ENCODE measurements at places on chromosomes 16 and 17.

DNA sequence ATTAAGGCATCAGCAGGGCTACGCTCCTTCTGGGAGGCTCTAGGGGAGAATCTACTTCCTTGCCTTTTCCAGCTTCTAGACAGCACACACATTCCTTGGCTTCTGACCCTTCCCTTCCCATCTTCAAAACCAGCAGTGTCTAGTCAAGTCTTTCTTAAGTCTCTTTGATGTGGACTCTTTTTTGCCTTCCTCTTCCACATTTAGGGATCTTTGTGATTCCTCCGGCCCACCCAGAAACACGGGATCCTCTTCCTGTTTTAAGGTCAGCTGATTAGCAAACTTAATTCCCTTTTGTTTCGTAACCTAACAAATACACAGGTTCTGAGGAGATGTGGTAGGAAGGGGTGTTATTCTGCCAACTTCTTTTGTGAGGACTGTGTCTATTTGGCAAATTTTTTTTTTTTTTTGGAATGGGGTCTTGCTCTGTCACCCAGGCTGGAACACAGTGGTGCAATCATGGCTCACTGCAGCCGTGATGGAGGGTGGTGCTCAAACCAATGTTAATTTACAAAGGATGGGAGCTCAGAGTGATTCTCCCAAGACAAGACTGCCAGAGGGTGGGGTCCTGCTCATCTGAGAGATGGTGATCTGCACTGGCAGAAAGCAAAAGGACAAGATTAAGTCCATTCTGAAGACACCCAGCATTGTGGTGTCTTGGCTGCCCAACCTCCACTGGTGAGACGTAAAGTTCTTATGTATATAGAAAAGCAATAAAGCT, 14.7 kb downstream of the KNOP1 start:
- no peak for DNase-seq

GRCh38 chr16:89129378-89129777, 35.7 kb downstream of the ACSF3 start:
- DNase-seq: no peak

GRCh38 chr16:47586121-47586520, 125.0 kb downstream of the PHKB start:
- no peak for DNase-seq

DNA sequence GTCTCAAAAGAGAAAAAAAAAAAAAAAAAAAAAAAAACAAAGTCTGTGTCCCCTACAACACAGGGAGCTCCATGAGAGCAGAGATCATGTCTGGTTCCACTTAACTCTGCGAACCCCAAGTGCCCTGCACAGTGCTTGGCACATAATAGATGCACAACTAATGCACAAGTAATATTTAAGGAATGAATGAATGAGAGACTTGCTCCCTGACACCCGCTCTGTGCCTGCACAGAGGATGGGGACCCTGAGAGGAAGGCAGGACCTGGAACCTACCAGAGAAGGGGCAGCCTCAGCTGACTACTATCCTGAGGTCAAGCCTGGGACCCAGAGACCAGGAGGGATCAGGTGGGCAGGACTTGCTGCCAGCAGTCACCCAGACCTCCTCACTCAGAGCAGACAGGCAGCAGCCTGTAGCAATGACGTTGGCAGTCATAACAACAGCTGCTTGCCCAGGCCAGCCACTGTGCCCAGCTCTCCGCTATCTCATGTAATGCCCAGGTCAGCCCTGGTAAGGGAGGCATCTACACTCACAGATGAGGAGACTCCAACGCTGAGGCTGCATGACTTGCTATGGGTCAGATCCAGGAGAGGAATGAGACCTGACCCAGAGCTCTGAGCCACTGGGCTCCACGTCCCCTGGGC, 2.9 kb downstream of the MYO15A start:
- no peak for DNase-seq

- no peak for DNase-seq
Measured at GRCh38 chr16:58533751-58534470, 18.6 kb downstream of the SETD6 start.

DNA sequence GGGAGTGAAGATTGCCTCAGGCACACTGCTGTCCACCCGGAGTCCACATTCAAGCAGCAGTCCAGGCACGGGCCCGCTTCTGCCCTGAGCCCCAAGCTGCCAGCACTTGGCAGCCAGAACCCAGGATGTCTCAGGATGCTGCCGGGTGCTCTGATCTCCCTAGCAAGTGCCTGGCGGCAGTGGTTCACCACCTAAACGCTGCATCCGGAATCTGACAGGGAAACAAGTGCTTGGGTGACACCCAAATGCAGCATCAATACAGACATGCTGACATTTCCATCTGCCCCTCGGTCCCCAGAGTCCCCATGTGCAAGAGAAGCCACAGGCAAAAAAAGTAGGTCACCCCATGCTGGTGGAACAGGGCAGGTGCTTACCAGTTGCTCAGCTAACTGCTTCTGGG, 197.1 kb upstream of the RPL38 start:
- DNase-seq: no peak

- DNase-seq: no peak
Measured at GRCh38 chr16:85421338-85422195, 191.6 kb upstream of the GSE1 start.

- DNase-seq: no peak
Measured at GRCh38 chr16:75861311-75862097, 135.2 kb upstream of the CPHXL start.

DNA sequence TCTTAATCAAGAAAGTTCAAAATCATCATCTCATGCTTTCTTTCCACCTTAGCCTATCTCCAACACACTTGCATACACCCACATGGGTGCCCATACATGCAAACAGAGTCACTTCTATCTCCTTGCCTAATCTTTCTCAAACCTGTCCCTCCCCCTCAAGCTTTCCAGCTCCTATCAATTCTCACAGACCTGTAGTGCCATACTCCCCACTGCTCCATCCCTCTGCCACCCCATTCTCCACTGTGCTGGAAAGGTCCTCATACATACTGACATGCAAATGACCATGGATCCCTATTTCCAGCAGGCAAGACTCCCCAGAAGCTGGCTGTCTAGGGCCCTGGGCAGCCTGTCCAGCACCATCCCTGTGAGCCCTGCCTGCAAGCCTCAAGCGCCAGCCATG, 320.4 kb upstream of the CCL2 start:
- DNase-seq: no peak

DNA sequence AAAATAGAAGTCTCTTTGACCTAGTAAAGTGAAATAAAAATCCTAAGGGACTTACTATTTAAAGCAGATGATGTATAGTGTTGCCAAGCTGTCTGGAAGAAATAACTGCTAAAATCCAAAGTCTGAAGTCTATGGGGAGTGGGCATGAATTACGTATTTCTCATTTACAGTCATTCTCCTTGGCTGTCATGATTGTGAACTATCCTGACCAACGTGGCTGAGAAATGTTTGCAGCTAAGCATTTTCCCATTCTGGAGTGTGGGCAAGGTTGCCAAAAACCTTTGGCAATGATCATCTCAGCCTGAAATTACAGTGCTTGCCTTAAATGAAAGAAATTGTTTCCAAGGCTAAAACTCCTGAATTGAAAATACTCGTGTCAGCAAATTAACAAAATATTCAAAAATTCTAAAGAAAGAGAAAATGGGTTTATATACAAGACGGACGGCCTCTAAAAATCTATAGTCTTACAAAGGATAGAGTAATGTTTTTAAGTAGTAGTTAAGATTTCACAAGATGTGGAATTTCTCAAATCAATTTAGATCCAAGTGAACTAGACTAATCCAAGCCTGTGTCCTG, 77.0 kb downstream of the CACNG1 start:
- DNase-seq: no peak

DNA sequence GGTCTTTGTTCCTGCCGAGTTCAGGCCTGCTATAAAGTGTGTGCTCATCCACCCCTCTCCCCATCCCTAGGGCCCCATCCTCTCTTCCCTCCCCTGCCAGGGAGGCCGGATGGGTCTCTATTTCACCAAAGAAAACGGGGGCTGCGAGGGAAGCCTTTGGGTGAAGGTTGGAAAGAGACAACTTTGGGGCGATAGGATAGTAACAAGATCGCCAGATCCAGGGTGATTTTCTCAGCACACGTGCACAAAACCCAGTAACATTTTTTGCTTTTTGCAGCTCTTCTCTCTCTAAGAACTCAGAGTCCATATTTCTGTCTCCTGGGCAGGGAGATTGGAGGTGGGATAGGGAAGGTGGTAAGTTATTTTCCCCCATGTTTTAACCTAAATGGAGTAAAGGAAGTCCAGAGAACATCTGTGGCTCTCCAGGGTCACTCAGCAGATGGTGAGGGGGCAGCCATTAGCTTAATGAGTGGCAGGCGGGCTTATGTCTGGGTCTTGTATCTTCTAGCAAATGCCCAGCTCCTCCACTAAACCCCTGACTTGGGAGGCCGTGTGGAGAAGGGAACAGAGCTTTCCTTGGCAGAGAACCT, 6.9 kb downstream of the CCR7 start:
- no peak for DNase-seq

DNA sequence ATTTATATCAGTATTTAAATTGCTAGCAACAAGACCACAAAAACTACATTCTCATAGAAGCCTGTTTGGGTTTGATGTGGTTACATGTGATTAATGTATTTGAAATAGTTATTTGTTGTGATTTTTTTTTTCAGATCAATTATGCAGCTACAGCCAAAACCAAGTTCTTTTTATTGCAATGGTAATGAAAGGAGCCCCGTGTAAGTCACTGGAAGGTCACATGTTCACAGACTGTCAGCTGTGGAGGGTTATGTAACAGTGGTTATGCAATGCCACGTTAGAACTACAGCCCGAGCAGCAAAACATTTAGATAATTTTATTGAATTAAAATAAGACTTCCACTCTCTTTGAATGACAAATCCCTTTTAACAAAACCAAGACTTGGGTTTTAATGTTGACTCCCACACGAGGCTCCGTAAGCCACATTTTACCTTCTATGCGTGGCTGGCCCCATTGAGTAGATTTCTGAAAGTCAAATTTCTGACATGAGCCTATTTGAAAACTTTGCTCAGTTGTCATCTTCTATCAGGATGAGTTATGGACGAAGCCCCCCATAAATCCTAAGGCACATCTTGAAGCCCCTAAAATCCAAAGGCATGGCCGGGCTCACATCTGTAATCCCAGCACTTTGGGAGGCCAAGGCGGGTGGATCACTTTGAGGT, 41.8 kb upstream of the SEC14L1 start:
- no peak for DNase-seq

DNA sequence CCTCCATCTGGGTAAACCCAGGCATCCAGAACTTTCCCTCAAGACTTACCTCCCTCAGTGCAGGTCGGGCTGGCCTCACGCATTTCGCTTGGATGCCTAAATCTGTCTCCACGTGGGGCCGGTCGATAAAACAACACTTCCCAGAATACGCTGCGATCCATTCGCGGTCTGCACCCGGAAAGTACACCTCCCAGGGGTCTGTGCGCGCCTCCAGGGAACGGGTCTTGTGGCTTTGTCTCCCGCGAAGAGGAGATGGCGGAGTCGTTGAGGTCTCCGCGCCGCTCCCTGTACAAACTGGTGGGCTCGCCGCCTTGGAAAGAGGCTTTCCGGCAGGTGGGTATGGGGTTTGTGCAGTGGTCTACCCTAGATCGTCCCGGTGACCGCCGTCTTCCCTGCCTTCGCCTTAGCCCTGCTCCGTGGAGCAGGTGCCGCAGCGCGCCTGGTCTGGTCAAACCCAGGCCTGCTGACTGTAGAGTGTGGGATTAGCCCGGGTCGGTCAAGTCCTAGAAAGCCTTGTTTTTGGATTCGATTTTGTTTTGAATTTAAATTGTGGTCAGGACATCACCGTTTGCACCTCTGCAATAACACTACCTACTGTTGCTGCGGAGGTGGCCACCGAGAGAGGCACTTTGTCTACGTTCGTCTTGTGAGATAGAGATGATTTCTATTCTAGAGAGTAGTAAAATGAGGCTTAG, at the start of gene RPAIN:
Gene RPAIN (plus strand): TSS at position 224 of the 695 bp plus-strand sequence. CDS start 29 bp downstream, at position 253.
- peak; percentile 85 for DNase-seq

GRCh38 chr16:56620339-56620897, 5.2 kb upstream of the MT1E start:
- no peak for DNase-seq

DNA sequence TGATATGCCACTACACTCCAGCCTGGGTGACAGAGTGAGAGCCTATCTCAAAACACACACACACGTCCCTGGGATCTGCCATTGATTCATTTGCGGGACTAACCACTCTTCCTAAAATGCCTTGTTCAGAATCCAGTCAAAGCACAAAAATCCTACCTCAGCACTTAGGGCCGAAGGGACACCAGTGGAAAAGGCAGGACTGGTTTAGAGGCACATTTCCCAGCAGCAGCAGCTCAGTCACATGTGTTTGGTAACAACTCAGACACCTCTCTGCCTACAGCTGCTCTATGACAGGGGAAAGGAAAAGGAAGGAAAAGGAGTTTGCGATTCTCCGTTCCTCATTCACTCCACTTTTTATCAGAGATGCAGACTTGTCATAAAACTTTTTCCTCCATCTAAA, 12.2 kb downstream of the KNOP1 start:
- no peak for DNase-seq

GRCh38 chr16:85316321-85316919, 204.1 kb upstream of the CIBAR2 start:
- peak; percentile 73 for DNase-seq

- DNase-seq: no peak
Measured at GRCh38 chr17:82745524-82745923, 6.3 kb upstream of the TBCD start.

DNA sequence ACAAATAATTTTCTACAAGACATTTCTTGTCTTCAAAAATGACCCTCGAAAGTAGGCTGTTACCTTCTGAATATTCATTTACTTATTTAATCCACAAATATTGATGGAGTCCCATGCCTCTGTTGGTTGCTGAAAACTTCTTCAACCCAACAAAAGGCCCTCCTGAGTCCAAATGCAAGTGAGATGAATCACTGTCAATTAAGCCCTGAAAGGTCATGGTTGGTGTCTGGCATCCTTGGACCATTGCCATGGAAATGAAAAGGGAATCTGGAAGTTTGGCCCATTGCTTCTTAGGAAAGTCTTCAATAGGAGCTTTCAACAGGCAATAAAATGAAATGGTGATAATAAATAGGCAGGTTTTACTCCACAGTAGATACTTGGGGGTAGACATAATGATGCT, 364.7 kb upstream of the DYNLRB2 start:
- DNase-seq: no peak

- peak; percentile 70 for DNase-seq
Measured at GRCh38 chr17:45172541-45173286, 11.0 kb downstream of the HEXIM2 start.

GRCh38 chr17:36132421-36132831, 28.8 kb downstream of the CCL4 start:
- no peak for DNase-seq

GRCh38 chr17:28717578-28718332, at the start of gene RAB34:
RAB34 (minus strand) TSS chr17:28717868; CDS start chr17:28717266, 602 bp downstream.
- DNase-seq: peak; percentile 50

DNA sequence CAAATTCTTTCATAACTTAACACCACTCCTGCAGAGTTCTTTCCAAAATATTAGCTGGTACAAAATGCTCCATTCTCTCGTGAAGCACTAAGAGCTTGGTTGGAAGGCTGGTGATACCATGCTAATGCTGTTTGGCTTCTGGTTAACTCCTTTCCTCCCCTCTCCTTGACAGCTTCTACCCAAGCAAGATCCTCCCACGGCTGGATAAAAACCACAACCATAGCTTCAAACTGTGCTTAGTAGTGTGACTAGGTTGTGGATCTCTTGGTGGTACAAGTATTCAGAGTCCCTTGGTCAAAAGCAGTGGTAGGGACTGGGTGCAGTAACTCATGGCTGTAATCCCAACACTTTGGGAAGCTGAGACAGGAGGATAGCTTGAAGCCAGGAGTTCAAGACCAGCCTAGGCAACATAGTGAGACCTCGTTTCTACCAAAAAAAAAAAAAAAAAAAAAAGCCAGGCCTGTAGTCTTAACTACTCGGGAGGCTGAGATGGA, 2.3 kb downstream of the PHAF1 start:
- DNase-seq: no peak

Measured in stimulated activated naive CD8-positive, alpha-beta T cell treated with anti-CD3 and anti-CD28 coated beads, Interleukin-15, Interleukin-2, amounts not matched to agents 100 U/mL and 50 U/mL, for 24 hours (primary cell).